Progenitor cell of endocrine pancreas (in vitro differentiated cells): ENCODE measurements at places on chromosomes 11 and 22. TPM values are rescaled to one million over a fixed set of nuclear protein-coding genes. Genes with fewer than 3 reads are reported as not detected.

DNA sequence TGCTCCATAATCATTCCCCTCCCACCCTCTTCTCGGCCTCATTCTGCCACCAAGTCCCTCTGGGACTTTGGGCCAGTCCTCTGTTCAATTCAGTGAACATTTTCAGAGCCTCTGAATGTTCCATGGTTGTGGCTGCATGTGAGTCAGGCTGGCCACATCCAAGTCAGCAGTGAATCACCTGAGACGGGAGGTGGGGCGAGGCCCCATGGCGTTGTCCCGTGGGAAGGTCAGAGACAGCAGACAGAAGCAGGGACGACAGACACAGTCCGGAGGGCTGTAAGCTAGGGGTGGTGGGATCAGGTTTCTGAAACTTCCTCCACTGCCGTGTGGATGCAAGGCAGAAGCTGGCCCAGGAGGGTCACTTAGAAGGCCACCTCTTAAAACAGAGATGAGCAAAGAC is 324.8 kb downstream of the MN1 start:
- H3K4me1 ChIP-seq: peaks cover 32% of the 10 kb centered on the region
- no peak for DNase-seq
- H3K27ac ChIP-seq: peak overlapping the region; percentile 69
- H3K27me3 ChIP-seq: peaks cover 14% of the 10 kb centered on the region
- no peaks in the 10 kb centered on the region for H3K36me3 ChIP-seq

DNA sequence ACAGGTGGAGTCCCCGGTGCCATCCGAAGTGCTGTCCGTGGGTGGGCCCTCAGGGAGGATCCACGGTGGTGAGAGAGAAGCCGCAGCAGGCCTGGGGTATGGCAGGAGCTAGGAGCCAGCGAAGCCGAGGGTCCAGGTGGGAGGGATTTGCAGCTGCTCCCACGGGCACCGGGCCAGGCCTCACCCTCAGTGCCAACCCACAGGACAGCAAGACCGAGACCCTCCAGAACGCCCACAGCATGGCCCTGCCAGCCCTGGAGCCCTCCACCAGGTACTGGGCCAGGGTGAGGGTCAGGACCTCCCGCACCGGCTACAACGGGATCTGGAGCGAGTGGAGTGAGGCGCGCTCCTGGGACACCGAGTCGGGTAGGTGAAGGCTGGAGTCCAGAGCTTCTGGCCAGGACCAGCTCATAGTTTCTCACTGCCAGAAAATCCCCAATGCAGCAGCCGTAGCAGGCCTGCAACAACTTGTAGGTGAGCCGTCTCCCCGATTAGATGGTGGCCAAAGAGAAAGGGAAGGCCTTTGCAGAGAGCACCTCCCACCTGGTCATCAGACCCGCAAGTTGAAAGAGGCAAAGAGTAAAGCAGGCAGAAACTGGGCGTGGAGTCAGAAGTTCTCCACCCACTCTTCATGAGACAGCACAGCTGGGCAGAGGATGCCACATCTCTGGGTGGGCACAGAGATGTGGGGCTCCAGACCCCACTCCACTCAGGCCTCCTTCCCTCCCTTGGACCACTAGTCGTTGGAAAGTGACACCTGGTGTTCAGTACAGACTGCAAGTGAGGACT is 20.4 kb downstream of the CSF2RB start:
- H3K27ac ChIP-seq: no peak overlapping the region
- H3K36me3 ChIP-seq: no peaks in the 10 kb centered on the region
- no peak for DNase-seq
- peaks cover 11% of the 10 kb centered on the region for H3K27me3 ChIP-seq
- no peaks in the 10 kb centered on the region for H3K4me1 ChIP-seq

- no peak for DNase-seq
- H3K4me3 ChIP-seq: no peak overlapping the region
- H3K27me3 ChIP-seq: peaks cover 72% of the 10 kb centered on the region
Measured at GRCh38 chr22:46058091-46058420, 81.1 kb upstream of the WNT7B start.

DNA sequence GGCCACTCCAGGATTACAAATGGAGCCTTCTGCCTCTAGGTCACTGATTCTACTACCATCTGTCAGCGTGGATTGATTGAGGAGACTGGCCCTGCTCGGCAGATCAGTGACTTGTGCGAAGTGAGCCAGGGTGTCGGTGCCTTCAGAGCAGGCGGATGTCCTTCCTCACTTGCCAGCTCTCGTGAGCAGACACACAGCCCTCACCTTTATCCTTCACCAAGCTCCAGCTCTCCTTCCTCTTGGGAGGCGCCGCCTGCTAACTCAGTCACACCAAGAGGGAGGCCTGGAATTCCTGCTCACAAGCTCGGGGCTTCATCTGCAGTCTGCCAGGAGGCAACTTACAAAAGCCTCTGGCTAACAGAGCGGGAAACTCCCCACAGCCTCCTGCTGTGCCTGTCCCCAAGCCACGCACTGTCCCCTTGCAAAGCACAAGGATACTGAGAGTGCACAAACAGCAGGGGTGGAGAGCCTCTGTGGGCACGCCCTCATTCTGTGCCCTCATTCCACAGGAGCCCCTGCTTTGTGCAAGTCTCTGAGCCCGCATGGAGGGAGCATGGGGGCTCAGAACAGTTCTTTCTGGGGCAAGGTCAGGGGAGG is 3.5 kb upstream of the TCF20 start:
- H3K36me3 ChIP-seq: peaks cover 5% of the 10 kb centered on the region
- H3K27me3 ChIP-seq: peaks cover 9% of the 10 kb centered on the region
- peaks cover 10% of the 10 kb centered on the region for H3K4me1 ChIP-seq
- H3K27ac ChIP-seq: no peak overlapping the region
- no peak for DNase-seq
- H3K4me3 ChIP-seq: peak overlapping the region; percentile 31

Gene IGLL1
- not detected in 2 replicates for total RNA-seq

- peaks cover 4% of the 10 kb centered on the region for H3K36me3 ChIP-seq
- no peaks in the 10 kb centered on the region for H3K27me3 ChIP-seq
- no peak overlapping the region for H3K4me3 ChIP-seq
Measured at GRCh38 chr22:48832592-48832991, 995.1 kb downstream of the BRD1 start.

- no peaks in the 10 kb centered on the region for H3K36me3 ChIP-seq
- no peak overlapping the region for H3K4me3 ChIP-seq
- H3K27ac ChIP-seq: no peak overlapping the region
- peak; percentile 50 for DNase-seq
- H3K4me1 ChIP-seq: peaks cover 2% of the 10 kb centered on the region
Measured at GRCh38 chr22:48968201-48968959, 859.3 kb downstream of the BRD1 start.

Gene ART1
- total RNA-seq: not detected in 2 replicates

Gene BDNF
- 2.7 and 3.5 TPM in 2 replicates for total RNA-seq

GRCh38 chr11:64317961-64318765 is at the start of gene PRDX5:
PRDX5 (plus strand) TSS chr11:64318121; CDS start chr11:64318216, 95 bp downstream.
- H3K4me1 ChIP-seq: peaks cover 11% of the 10 kb centered on the region
- peak; percentile 89 for DNase-seq
- peak within 1 kb of the TSS; percentile 100 for H3K27ac ChIP-seq
- H3K27me3 ChIP-seq: no peaks in the 10 kb centered on the region

DNA sequence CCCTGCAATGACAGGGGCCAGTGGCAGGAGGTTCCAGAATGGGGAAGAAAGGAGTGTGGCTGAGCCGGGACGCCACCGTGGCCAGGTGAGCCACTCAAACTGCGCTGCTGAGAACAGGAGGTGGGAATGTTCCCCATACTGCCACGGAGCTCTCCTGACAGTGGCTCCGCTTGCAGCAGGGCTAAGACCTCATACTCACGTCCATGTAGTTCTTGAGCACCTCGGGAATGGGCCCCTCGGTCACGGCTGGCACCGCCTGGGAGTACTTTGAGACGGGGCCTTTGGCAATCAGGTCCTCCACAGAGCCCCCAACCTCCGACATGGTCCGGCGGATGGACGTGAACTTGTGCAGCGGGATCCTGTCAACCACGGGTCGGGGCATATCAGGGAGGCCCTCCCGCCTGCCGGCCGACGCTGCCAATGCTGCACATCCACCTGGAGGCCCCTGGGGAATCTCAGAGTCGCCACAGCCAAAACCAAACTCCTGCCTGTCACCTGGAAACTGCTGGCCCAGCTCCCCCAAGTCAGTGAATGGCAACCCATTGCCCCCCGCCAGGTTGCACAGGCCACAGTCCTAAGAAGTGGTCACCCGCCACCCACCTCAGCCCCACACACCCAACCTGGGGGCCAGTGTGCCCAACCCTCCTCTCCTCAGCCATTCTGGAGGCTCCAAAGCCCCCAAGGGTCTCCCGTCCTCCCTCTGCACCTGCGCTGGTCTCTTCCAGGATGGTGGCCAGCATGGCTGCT is 2.4 kb downstream of the CTSD start:
- no peaks in the 10 kb centered on the region for H3K36me3 ChIP-seq
- peaks cover 3% of the 10 kb centered on the region for H3K4me1 ChIP-seq
- H3K27ac ChIP-seq: no peak overlapping the region
- no peak for DNase-seq

DNA sequence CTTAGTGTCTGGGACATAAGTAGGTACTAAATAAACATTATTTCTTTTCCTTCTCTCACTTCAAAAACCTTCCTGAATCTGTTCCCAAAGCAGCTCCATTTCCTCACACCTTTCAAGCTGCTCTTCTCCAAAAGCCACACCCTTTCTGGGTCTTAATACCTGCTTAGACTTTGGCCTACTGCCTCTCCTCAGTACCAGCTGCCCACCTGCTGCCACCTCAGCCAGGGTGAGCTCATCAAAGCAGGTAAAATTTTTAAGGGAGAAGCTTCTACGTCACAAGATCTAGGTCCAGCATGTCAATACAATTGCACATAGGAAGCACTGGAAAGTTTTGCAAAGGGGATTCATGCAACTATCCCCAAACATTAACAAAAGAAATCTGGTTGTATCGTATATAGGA is 108.4 kb downstream of the RPL27A start:
- no peak for DNase-seq
- H3K27ac ChIP-seq: no peak overlapping the region
- peaks cover 9% of the 10 kb centered on the region for H3K36me3 ChIP-seq
- peaks cover 44% of the 10 kb centered on the region for H3K4me1 ChIP-seq

DNA sequence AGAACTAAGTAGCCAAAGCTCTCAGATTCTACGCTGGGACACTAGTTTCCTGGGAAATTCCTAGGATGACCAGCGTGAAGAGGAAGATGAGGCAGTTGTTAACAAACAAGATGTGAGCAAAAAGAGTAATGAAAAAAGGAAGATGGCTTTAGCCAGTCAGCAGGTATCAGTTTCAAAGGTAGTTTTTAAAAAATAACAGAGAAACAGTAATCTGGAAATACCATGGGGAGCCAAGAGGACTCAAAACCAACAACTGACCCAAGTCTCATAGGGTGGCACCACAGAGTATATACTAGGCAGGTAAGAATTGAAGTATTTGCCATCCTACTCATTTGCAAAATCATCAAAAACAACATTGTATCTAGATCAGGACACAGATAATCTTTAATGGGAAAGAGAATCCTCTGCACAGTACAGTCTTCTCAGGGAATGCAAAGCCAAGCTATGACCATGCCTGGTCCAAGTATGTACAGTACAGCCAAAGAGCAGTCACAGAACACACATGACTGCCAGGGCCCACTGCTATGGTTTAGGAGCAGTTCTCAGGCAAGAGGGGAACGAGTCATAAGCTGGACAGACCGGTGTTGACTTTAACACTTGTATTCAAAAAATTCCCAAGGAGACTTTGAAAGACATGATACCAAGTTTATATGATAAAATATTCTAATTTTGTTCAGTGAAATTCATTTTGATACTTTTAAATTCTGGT is 20.6 kb downstream of the MSANTD4 start:
- no peak overlapping the region for H3K27ac ChIP-seq
- DNase-seq: no peak
- H3K4me1 ChIP-seq: peaks cover 3% of the 10 kb centered on the region
- no peak overlapping the region for H3K4me3 ChIP-seq
- no peaks in the 10 kb centered on the region for H3K27me3 ChIP-seq

Gene PHOX2A
- total RNA-seq: not detected in 2 replicates

- no peaks in the 10 kb centered on the region for H3K27me3 ChIP-seq
- no peak for DNase-seq
- no peak overlapping the region for H3K27ac ChIP-seq
Measured at GRCh38 chr22:31861226-31861840, 83.0 kb upstream of the YWHAH start.

DNA sequence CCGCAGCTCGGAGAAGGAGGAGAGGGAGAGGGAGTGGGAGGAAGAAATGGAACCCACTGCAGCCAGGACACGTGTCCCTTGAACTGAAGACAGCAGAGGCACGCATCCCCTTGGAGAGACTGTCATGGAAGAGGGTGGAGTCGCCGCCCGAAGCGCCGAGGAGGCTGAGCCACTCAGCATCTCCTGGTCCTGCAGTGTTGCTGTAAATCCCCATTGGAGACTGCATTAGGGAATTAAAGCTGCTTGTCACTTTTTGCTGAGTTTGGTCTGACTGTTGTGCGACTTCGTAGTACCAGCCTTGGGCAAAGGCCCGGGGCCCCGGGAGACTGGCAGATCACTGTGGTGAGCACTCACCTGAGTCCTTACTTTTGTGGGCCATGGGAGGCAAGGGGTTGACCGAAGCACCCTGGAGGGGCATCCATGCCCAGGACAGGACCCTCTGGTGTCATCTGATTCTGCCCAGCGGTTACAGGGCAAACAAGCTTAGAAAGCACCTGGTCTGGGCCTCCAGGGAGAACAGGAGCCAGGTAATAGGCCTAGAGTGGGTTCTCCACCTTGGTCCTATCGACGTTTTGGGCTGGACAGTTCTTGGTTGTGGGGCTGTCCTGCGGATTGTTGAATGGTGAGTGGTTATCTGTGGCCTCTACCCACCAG is 797 bp downstream of the VPREB1 start:
- peaks cover 91% of the 10 kb centered on the region for H3K27me3 ChIP-seq
- H3K36me3 ChIP-seq: no peaks in the 10 kb centered on the region
- H3K4me3 ChIP-seq: no peak overlapping the region
- H3K27ac ChIP-seq: no peak overlapping the region
- DNase-seq: no peak

GRCh38 chr22:27107824-27108223 is 450.4 kb downstream of the MIAT start:
- no peaks in the 10 kb centered on the region for H3K36me3 ChIP-seq
- H3K4me1 ChIP-seq: peaks cover 20% of the 10 kb centered on the region
- no peak for DNase-seq
- peaks cover 25% of the 10 kb centered on the region for H3K27me3 ChIP-seq
- no peak overlapping the region for H3K4me3 ChIP-seq
- no peak overlapping the region for H3K27ac ChIP-seq

Gene OR2D2
- total RNA-seq: 0.53 TPM in 1 of 2 replicates, not detected in the other

Gene RBM7
- total RNA-seq: 46.8 and 54.5 TPM in 2 replicates

DNA sequence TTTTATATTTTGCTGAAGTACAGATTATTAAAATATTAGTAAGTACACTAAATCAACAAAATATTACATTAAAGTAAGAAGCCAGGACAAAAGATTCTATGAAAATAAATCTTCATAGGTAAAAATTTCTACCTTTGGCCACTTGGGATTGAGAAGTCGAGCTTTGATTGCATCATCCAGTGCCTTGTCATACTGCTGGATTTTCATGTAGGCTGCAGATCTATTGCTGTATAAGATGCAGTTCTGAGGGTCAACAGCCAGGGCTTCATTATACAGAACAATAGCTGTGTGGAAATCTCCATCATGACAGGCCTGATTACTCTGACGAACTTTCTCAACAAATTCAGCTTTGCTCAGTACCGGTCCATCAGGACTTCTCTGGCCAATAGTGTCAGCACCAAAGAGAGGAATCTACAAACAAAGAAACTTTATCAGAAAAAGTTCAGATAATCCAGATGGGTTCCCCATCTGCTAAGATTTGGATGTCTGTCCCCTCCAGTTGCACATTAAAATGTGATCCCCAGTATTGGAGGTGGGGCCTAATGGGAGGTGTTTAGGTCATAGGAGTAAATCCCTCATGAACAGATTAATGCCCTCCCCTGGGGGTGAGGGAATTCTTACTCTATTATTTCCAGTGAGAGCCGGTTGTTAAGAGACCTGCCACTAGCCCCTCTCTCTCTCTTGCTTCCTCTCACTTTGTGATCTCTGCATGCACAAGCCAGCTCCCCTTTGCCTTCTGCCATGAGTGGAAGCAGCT is 50.0 kb downstream of the TTC28 start:
- peak overlapping the region; percentile 9 for H3K27ac ChIP-seq
- DNase-seq: no peak
- peaks cover 8% of the 10 kb centered on the region for H3K4me1 ChIP-seq
- H3K4me3 ChIP-seq: no peak overlapping the region
- no peaks in the 10 kb centered on the region for H3K27me3 ChIP-seq
